Central memory CD4-positive, alpha-beta T cell (primary cell): ENCODE measurements at places on chromosomes 6 and 20.

GRCh38 chr6:152769159-152769558, 18.6 kb downstream of the VIP start:
- DNase-seq, result no peak

DNA sequence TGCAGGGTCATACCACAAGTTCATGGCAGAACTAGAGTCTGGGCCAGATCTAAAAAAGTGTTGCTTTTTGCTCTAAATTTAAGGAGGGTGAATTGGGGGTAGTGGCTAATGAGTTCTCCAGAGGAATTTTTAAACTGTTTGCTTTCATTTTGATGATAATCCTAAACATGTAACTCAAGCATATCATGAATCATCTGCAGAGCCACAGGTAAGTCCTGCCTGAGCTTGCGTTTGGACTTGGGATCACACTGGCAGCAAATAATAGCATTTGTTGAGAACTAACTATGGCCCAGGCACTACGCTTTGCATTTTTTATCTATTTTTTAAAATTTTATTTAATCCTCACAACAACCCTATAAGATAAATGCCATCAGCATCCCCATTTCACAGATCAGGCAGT, 27.4 kb downstream of the FAM110A start:
- no peak for DNase-seq

GRCh38 chr6:71091167-71091566, 134.3 kb upstream of the B3GAT2 start:
- no peak for DNase-seq

DNA sequence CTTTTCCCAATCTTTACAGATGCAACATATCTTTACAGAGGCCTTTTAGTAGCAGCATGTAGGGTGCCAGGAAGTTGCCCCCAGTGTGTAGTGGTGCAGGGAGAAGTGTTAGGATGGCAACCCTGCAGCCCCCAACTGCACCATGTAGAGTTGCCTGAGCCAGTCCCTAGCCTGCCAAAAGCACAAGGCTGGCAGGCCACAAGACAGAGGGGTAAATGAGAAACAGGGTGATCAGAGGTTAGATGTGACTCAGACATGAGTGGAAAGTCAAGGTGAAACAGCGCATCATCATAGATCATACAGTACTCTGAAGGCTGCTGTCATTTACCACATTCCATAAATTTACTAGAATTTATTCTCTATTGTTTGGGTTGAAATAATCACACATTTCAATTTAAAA, 467.5 kb downstream of the PRKN start:
- no peak for DNase-seq

GRCh38 chr20:8154638-8155037, 22.6 kb downstream of the PLCB1 start:
- DNase-seq, result no peak

GRCh38 chr6:84860920-84861319, 96.5 kb upstream of the TBX18 start:
- no peak for DNase-seq
